ENCODE measurements at places on chromosomes 7 and 10. TPM values are rescaled to one million over a fixed set of nuclear protein-coding genes. Genes with fewer than 3 reads are reported as not detected.

DNA sequence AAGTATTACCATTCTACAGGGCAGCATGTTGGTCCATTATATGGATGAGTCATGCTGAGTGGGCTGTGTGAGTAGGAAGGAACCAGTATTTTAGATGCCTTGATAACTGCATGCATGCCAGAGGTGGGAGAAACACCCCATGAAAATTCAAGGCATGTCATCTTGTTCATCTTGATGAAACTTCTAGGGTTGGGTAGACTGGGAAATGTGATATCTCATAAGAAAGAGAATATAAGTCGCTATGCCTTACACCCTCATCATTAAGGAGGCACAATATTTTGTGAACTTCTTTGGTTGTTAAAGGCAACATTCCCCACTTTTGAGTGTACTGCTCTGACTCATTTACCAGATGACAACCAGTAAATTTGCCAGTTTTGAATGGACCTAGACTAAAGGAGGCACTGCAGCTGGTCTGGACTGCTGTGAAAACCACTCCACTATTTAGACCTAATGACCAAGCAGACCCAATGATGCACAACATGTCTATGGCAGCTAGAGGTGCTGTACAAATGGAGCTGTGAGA lies 48.0 kb downstream of the ZNF365 start:
- no peak for DNase-seq

DNA sequence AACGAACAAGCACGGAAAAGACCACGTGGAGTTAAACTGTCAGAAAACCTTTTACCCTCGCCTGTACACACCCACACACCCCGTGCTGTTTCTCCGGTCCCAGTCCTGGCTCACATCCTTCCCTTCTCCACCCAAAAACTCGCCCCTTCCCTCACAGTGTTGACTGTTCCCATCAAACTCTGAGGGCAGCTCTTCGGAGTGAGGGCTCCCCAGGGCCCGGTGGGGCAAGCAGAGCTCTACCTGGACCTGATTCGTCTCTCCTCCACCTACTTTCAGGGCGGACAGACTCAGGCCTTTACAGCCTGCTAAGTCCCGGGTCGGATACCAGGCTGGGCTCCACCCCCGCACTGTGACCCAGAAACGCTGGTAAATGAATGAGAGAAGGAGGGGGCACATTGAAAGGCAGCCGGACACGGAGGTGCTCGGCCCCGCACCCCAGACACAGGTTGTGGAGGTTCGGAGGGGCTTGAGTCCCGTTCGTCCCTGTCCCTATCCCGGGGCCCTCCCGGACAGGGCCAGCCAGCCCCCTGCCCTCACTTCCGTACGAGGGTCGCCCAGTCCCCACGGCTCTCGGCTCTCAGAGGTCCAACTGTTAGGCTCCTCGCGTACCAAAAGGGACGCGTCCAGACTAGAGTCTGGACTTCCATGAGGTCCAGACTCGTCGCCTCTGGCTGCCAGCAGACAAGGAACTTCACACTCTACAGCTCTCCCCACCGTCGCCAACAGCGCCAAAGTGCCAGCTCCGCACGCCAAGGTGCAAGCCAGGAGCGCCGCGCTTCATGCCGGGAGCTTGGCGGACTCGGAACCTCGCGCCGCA lies 31.7 kb upstream of the ASL start:
- DNase-seq = no peak

DNA sequence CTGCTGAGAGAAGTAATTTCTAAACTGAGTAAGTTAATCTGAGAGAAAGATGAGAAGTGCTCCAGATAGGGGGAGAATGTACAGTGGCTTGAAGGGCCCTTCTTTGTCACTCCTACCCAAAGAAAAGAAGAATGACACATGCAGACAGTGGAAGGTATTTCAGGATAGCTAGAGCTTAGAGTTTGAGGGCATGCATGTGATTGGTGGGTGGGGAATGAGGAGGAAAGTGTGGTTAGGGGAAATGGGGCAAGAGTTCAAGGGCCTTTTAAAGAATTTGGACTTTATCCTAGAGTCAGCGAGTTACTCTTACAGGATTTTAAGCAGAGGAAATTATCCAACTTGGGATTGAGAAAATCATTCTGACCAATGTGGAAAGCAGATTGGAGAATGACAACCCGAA lies 50.0 kb downstream of the ANLN start:
- no peak for DNase-seq

DNA sequence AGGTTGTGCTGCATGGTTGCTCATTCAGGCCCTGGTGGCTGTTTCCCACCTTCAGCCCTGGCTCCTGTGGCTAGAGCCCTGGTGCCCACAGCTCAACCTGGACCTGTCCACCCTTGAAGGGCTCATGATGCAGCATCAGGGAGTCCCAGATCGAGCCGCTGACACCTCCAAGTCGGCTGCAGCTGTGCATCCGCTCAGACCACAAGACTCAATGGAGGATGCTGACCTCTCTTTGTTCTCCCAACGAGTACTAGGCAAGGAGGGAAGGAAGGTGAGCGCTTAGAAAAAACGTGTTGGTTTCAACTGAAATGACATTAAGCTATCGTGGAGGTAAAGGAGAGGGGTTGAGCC lies 9.5 kb upstream of the C10orf95 start:
- no peak for DNase-seq

DNA sequence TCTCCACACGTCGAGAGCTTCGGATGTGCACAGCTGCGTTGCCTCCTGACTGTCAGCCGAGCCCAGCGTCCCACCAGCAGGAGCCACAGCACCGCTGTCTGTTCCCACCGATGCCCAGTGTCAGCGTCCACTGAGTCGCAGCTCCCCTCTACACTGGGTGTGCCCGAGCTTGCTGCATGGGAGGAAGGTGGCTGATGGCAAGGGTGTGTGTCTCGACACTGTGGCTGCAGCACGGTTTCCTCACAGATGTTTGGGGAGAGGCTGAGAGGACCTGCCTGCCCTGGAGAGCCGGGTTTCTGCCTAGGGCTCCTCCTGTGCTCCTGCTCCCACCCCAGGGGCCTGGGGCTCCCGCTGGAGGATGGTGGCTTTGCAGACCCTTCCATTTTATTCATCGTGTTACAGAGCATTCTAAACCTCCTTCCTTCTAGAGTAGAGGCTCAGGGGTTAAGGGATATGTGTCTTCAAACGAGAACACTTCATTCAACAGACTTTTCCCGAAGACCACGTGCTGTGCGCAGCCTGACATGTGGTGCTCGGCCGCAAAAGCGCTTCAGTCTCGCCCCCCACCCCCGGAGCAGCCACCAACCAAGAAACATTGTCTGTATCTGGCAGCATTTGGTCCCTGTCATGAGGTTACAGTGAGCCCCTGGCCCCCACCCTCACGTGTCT lies 384.8 kb downstream of the DNAJB6 start:
- no peak for DNase-seq

GRCh38 chr10:71143170-71143569 lies 69.2 kb upstream of the UNC5B start:
- DNase-seq = no peak

DNA sequence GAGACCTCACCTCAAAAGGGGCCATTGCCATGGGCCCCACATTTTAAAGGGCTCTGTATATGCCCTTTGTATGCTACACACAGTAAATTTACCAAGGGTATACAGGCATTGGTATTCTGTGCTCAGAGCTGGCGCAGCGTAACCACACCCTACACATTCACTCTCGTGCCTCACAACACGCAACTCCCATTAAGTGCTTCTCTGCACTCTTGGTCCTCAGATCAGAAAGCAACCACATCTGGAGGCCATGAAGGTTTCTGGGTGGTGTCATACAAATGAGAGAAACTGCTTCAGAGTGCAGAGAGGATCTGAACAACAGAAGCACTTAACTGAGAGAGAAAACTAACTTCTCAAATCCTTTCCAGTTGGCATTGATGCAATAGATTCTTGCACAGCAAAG lies 9.4 kb upstream of the CACUL1 start:
- no peak for DNase-seq

PAPOLB gene
- polyA plus RNA-seq = 0.10 TPM

CXCL12 gene
- polyA plus RNA-seq = 489 TPM

HOXA4 gene
- polyA plus RNA-seq = 26.2 TPM

TLX1 gene
- polyA plus RNA-seq = 0.10 TPM

NANOS1 gene
- 3.5 TPM for polyA plus RNA-seq

SPAM1 gene
- polyA plus RNA-seq = not detected

AEBP1 gene
- 81.6 TPM for polyA plus RNA-seq

MMS19 gene
- polyA plus RNA-seq = 69.6 TPM
